ENCODE measurements at places on chromosomes 4 and X.

DNA sequence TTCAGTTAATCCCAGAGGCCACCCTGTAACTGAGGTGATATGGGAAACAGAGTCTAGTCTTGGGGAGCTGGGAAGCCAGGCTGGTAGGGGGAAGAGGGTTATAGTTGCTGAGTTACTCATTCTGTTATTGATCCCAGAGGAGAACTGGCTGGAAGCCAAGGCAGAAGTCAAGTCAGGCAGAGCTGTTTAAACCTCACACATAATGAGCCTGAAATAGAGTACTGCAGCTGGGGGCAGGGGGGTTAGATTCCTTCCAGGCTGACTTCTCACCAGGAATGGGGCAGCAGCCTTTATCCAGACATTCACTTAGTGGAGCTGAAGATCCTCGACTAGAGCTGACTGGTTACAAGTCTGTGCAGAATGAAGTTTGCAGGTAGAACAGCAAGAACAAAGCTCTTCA is 144.9 kb downstream of the C4orf33 start:
- peak; percentile 41 for DNase-seq

DNA sequence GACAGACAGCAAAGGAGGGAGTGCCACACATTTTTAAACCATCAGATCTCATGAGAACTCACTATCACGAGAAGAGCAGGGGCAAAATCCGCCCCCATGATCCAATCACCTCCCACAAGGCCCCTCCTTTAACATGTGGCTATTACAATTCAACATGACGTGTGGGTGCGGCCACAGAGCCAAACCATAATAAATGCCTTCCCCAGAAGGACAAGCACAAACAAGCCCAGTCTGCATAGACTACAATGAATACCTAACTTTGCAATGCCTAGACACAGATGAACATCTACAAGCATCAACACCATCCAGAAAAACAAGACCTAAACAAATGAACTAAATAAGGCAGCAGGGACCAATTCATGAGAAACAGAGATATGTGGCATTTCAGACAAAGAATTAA is 12.3 kb downstream of the ETDA start:
- no peak for DNase-seq

DNA sequence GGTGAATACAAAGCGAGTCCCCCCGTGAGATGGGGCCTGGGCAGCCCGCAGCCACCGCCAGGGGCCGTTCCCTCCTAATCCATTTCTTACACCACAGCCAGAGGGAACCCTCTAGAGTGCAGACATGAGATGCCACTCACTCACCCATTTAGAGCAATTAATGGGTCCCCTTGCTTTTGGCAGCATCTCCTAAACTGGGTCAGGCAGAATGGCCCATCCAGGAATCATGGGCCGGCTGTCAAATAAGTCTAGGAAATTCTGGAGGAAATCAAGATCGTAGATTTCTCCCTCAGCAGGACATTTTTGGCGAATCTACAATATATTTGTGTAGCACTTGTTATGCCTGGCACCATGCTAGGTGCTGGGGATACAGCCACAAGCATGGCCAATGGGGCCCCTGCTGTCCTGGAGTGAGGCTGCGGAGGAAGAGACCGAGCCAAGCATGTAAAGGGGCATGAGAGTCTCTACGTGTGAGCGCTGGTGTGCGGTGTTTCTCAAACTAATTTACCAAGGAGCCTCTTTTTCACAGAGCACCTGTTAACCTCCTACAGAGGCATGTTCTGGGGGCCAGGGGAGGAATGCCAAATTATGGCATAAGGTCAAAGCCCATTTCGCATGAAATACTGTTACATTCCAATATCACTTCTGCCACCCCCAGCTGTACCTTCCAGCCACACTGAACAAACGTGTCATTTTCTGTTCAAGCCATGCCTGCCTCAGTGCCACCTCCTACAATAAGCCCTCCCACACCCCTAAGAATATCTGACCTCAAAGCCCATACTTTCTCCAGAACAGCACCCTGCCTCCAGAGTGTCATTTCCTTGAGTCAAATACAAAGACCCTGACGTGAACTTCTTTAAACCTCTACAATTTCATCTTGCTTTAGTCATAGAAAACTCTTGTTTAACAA is 28.1 kb upstream of the JAKMIP1 start:
- DNase-seq: no peak

DNA sequence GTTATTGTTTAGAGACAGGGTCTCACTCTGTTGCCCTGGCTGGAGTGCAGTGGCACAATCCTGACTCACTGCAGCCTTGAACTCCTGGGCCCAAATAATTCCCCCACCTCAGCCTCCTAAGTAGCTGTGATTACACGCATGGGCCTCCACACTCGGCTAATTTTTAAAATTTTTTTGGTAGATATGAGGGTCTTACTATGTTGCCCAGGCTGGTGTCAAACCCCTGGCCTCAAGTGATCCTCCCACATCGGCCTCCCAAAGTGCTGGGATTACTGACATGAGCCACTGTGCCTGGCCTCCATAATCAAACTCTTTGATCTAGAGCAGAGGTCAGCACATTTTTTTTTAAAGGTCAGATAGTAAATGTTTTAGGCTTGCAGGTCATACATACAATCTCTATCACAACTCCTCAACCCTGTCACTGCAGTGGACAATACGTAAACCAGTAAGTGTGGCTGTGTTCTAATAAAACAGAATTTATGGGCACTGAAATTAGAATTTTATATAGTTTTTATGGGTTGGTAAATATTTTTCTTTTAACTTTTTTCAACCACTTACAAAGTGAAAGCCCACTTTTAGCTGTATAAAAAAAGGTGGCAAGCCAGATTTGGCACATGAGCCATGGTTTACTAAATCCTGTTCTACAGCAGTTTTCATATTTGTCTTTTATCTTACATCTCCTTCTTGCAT is 105.1 kb upstream of the RAPGEF2 start:
- no peak for DNase-seq

DNA sequence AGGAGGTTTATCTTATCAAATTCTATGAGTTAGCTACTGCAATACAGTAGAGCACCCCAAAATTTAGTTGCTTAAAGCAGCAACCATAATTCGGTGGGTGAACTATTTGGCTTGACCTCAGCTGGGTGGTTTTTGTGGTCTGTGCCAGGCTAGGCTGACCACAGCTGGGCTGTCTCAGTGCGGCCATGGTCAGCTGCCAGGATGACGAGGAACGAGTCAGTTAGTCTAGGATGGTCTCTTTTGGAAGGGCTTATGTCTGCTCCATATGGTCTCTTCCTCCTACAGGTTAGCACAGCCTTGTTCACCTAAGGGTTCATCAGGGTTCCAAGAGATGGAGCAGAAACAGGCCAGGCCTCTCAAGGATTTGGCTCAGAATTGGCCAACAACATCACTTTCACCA is 210.4 kb downstream of the PALLD start:
- DNase-seq: no peak

- DNase-seq: peak; percentile 39
Observed at GRCh38 chrX:136899221-136899620, 18.7 kb upstream of the RBMX start.

DNA sequence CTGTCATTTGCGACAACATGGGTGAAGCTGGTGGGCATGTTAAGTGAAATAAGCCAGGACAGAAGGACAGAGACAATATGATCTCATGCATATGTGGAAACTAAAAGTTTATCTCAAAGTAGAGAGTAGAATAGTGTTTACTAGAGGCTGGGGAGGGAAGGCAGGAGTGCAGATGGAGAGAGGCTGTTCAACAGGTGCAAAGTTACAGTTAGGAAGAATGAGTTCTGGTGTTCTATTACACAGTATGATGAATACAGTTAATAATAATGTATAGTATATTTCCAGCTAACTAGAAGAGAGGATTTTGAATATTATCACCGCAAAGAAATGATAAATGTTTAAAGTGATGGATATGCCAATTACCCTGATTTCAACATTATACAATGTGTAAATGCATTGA is 69.8 kb downstream of the FBXL5 start:
- DNase-seq: no peak

DNA sequence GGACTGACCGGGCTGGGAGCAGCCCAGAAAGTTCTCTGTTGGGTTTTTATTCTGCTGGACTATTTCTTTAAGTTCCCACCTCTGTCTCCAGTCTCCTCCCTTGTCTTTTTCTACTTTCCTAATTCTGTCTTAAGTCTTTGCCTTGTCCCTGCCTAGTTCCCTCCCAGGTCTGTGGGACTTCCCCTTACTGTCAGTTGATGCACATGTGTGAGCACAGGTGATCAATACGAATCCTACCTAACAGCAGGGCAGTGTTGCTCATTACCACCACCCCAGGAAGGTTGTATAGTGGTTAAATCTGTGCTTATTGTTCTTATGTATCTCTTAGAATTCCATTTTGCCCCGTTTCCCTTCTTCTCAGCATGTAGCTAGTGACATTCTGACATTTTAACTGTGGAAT is 62.1 kb downstream of the GALNTL6 start:
- no peak for DNase-seq

- DNase-seq: peak; percentile 20
Observed at GRCh38 chrX:71178908-71179307, 34.3 kb downstream of the NLGN3 start.

DNA sequence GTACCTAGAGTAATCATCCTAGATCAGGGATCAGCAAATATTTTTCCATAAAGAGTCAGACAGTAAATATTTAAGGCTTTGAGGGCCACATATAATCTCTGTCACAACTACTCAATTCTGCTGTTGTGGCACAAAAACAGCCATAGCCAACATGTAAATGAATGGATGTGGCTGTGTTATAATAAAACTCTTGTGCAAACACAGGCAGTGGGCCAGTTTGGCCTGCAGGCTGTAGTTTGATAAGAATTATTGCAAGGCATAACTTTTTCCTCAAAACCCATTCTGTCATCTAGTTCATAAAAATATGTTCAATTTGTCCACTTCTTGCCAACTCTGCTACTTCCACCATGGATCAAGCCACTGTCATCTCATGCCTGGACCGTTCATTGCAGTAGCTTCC is 39.4 kb upstream of the SHROOM4 start:
- no peak for DNase-seq

DNA sequence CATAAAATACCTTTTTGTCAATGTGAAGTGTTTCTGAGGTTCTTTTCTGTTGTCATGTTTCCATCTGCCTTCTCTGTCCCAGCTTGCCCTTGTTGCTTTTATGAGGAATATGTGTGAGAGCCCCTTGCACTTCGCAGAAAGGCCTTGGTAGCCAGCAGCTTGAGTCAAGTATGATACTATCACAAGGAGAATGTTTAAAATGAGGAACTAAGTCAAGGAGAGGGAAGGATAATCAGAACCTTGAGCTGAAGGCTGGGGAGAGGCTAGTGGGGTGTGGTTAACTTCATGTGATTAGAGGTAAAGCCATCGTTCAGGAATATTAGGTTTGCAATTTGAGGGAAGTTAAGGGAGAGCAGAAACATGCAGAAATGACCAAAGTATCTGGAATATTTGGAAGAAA is 12.7 kb downstream of the PGK1 start:
- no peak for DNase-seq

DNA sequence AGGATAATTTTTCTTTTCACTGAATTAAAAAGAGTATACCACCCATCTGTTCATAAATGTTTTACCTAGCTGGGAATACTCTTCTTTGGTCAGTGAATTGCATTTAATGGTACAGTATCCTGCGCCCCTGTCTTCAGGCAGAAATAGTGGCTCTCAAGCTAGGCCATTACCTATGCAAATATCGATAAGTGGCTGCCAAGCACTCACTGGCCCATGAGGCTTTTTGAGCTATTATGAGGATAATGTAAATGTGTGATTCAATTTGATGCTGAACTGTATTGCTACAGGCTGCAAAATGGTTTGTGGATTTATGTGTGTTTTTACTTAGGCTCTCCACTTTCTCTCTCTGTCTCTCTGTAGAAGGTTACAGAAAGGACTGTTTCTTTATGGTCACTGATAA is 30.1 kb upstream of the MTMR1 start:
- DNase-seq: no peak

- DNase-seq: no peak
Observed at GRCh38 chr4:1376391-1376840, 29.4 kb downstream of the UVSSA start.

GRCh38 chr4:845836-846251 is 19.9 kb upstream of the CPLX1 start:
- DNase-seq: no peak

- peak; percentile 83 for DNase-seq
Observed at GRCh38 chr4:16532240-16532970, 306.1 kb upstream of the TAPT1 start.

DNA sequence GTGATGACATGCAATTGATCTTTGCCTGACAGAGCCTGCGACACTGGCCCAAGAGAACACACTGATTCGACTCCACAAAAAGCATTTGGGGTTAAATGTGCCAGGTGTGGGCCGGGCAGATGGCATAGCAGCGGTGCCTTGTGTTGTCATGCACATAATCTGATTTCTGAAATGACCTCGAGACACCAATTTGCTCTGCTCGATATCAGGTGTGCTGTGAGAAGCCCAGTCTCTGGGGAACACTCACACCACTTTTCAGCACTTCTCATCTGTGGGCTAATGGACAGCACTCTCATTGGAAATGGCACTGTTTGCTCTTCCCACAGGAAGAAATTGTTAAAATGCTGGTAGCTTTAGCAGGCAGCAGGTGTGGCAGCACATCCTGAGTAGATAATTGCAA is 738.3 kb upstream of the TENM3 start:
- DNase-seq: no peak

DNA sequence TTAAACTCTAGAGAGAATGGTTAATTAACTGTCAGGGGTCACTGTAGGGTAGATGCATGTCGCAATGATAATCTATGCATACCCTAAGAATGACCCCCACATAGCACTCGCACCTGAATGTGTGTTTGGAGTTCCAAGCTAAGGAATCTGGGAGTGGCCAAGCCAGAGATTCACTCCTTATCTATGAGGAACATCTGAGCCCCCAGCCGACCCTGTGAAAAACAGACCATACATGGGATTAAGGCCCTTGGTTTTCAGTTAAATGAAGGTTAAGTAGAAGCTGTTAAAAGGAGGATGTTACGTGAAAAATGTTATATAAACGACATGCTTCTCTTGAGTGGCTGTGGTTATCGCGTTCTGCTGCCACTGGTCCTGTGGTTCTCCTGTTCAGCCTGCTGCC is 147.2 kb downstream of the RELL1 start:
- DNase-seq: no peak

- no peak for DNase-seq
Observed at GRCh38 chrX:134377537-134377936, 82.4 kb upstream of the HPRT1 start.

- no peak for DNase-seq
Observed at GRCh38 chr4:139984471-139984870, 169.5 kb downstream of the MAML3 start.

- DNase-seq: no peak
Observed at GRCh38 chr4:152374606-152375285, 161.1 kb downstream of the FBXW7 start.

DNA sequence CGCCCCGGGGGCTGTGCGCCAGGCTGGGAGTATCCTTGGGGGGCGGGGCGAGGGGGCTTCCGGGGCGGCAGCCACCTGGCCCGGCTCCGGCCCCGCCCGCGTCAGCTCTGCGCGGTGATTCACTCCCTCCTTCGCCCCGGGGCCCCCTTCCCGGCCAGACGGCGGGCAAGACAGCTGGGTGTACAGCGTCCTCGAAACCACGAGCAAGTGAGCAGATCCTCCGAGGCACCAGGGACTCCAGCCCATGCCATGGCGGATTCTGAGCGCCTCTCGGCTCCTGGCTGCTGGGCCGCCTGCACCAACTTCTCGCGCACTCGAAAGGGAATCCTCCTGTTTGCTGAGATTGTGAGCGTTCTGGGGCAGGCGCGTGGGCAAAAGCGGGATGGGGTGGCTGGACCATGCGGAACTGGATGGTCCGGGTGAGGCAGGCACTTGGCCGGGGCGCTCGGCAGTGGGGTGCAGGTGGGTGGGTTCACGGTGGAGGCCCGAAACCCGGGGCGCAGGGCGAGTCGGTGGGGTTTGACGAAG is at the start of gene PLP2:
Gene PLP2 (plus strand): TSS at position 147 of the 528 bp plus-strand sequence. CDS start 103 bp downstream, at position 250.
- DNase-seq: no peak

- no peak for DNase-seq
Observed at GRCh38 chrX:13235930-13236329, 83.9 kb downstream of the ATXN3L start.
